ENCODE measurements at places on chromosomes 2 and 18.

- DNase-seq, result peak; percentile 7
Observed at GRCh38 chr18:68623342-68623741, 91.6 kb downstream of the TMX3 start.

GRCh38 chr2:129274038-129274415, 705.4 kb upstream of the RAB6C start:
- DNase-seq, result no peak

DNA sequence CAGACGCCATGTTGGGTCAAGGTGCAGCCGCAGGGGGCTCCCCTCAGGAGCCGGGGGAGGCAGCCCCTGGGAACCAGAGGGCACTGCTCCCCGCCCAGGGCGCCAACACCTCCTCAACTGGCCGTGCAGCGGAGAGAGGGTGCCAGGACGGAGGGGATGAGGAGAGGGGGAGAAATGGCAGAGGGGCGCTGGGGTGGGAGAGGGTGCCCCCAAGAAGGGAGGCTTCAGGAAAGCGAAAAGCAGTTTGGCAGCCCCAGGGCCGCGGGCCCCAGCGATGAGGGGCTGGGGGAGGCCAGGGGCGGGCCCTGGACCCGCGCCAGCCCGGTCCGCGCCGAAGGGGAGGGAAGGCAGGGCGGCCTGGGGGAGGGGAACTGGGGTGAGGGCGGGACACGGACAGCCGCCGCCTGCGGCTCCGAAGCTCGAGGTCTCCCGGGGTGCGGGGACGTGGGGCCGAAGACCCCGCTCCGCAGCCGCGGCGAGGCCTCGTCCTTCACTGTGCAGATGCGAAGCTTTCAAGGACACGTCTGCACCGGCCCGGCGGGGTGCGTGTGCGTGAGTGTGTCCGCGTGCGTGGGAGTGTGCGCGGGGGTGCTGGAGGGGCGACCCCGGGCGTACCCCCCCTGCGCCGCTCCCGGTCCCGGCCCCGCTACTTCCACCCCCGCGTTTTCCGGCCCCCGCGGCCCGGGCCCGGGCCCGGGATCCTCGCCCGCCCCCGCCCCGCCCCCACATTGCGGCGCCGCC, 1.4 kb downstream of the DNMT3A start:
- DNase-seq, result no peak

DNA sequence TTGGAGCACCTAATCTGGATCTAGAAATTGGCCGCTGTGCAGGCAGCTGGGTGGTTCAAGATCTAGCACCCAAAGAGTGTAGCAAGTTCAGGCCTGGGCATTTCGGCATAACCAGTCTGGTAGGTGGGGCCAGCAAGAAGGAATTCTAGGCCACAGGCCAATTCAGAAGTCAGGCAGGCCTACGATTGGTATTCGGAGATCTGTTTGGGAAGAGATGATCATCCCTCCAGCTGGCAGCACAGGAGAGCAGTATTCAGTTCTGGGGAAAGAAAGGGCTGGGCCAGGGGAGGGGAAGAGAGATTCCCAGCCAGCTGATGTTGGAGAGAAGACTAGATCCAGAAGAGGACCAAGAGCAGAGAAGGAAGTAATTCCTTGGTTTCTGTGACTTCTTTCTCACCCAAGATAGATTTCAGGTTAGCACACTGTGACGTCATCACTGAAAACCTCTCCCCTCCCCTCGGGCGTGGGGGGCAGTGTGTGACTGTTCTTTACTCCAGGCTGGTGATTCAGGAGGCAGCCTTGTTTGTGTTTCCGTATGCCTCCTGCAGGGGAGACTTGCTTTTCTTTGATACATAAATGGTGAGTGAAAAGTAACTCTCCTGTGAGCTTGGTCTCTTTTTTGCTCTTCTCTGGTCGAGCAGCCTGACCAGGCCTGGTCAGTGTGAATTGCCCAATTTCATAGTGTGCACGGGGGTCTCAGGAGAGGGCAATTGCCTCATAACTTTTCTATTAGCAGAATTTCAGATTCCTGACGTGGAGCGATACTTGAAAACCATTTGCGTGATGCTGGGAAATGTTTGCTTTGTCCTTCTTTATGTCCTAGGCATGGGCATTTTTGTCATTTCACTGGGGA, 61.1 kb downstream of the MEIS1 start:
- no peak for DNase-seq

GRCh38 chr2:82839036-82839435, 1620.0 kb downstream of the SUCLG1 start:
- no peak for DNase-seq

- DNase-seq, result no peak
Observed at GRCh38 chr2:197296835-197297234, 13.7 kb downstream of the ANKRD44 start.

DNA sequence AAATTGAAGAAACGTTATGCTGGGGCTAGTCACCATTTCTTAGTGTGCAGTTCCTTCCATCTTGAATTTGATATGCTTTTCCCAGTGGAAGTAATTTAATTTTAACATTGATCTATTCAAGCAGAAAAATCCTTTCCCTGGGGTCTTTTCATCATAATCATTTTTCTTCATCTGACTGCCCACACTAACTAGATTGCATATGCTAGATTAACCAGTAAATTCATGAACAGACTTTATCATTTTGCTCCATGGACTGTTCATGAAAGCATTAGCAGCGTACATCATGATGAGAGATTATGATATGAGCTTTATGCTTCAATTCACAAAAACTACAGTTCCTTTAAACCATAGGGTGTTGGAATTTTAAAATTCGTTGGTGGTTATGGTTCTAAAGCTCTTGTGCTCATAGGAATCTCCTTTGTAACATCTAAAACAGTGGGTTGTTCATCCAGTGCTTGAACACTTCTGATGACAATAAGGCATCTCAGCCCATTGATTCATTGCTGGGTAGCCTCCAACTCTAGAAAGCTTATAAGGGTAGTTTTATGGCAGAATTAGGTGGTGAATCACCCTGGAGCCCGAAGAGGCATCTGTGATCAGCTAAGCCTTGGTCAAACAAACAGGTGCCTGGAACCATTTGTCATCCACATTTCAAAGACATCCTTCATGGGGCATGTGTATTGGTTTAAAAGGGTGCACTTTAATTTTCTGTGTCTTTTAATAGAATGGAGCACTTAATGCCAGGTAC, 77.2 kb upstream of the NDUFV2 start:
- DNase-seq, result no peak

DNA sequence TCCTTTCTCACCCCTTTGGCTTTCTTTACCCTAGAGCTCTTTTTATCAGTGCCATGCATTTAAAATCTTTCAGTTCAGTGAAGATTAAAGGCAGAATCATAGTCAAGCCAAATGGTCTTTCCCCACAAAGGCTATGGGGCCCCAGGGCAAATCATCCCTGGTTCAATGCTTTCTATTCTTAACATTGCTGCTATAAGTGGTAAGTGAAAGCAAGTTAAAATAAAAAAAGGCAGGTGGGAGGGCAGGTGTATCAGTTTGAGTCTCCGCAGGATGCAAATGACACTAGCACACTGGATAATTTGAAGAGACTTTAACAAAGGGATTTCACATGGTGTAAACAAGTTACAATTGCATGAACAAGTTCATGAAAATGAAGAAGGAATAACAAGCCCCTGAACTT, 757.4 kb downstream of the SATB2 start:
- no peak for DNase-seq
